ENCODE measurements at places on chromosomes 11 and 22.

DNA sequence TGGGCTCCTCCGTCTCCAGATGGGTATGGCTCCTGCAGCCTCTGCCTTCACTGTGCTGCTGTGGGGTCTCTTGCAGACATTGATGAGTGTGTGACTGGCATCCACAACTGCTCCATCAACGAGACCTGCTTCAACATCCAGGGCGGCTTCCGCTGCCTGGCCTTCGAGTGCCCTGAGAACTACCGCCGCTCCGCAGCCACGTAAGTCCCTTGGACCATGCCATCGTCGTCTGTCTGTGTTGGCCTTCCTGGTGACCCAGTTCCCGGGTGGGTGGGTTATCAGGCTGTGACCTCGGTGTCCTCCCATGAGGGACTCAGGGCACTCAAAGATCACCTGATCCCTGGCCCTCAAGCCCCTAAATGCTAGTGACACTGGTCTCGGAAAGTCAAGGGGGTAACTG, 47.7 kb downstream of the FBLN1 start:
- DNase-seq, result no peak

DNA sequence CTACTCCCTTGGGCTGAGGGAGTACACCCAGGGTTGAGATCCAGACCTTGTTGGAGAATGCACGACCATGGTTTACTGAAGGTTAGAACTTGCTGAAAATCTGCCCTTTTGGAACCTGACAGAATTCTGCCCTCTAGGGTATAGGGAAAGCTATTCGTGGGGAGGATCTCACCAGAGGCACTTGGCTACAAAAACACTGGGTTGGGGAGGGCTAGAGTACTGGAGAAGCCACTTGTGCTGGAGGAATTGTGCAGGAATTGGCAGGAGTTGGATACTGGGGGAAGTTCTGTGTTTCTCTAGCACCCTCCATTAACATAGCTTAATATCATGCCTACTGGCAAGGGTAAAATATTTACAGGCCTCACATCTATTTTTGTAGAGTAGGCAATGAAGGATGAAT, 55.8 kb downstream of the PPME1 start:
- no peak for DNase-seq

DNA sequence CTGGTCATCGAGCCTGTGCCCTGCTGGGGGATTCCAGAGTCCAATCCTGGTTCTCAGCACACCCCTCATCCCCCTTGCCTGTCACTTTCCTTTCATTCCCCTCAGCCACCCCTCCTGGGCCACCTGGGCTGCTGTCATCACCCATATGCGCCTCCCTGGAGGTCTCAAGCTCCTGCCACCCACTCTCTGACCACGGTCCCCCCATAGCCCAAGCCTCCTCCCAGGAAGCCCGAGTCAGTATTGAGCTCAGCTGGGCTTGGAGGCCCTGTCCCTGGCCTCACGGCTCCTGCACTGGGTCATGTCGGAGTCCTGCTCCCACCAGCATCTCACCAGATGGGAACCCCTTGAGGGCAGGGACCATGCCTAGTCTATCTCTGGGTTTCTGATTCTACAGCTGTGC, 44.6 kb downstream of the NFAM1 start:
- no peak for DNase-seq

GRCh38 chr22:33538277-33538885, 381.9 kb downstream of the LARGE1 start:
- DNase-seq, result no peak

DNA sequence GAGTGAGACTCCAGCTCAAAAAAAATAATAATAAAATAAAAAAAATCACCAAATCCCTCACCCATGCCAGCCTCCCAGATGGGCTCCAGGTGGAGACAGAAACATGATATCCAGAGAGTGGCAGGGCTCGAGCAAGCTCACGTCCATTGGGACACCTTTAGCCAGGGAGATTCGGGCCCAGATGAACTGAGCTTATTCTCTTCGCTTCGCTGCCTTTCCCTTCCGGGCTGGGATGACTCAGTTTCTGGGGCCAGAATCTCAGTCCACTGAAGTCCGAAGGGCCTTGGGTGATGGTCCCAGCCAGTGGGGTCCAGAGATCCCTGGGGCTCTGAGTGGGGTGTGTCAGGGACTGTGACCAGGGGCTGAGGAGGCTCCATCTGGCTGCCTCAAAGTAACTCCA, 23.0 kb upstream of the MYEOV start:
- no peak for DNase-seq

DNA sequence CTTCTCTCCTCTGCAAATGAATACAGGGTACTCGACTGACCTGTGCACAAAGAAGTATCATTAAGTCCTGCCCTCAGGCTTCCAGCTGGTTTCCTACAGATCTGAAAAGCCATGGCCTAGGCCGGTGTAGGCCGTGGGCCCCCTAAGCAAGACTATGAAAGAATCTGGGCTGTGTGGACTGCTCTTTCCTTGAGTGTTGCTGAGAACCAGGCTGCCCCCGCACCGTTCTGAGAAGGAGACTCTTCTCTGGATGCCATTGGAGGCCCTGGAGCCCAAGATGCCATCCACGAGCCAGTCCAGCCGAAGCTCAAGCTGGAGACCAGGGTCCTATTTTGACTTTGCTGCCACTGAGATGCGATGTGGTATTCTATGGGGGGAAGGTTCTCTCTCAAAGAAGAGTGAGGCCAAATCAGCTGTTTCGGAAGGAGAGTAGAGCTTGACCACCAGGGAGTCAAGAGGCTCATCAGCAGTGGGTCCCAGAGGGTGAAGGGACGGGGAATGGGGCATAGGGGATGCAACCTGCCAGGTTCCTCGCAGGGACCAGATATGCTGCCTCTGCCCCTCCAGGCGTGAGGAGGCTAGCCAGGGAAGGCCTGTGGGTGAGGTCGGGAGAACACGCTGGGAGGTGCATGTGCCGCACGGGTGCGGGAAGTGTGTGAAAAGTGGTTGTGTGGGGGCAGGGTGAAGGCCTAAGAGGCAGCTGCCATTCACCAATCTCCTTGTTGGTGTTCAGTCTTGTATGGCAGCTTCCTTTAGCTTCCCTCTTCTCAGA, 96.4 kb upstream of the B3GAT1 start:
- no peak for DNase-seq

DNA sequence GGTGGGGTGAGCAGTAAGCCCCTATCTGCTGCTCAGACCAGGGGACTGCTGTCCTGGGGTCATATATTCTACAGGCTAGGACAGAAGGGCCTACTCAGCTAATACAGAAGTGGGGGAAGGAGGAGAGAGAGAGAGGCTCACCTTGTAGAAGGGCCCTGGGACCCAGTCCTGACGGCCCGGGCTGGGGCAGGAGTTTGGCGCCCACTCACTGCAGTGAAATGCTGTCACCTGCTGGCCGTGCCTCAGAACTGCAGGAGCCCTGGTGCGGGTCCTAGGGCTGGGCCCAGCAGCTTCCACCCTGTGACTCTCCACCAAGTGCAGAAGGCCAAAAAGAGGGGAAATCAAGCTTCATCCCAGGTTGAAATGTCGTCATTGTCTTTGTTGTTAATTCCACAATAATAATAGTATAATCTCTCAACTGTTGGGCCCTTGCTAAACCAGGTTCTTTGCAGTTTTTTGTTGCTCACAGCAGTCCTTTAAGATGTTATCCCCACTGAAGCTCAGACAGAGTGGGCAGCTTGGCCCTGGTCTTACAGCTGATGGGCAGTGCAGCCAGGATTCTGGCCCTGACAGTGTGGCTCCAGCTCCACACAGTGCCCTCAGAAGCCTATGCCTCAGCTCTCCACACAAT, 29.6 kb downstream of the TRIM29 start:
- DNase-seq, result peak; percentile 88

DNA sequence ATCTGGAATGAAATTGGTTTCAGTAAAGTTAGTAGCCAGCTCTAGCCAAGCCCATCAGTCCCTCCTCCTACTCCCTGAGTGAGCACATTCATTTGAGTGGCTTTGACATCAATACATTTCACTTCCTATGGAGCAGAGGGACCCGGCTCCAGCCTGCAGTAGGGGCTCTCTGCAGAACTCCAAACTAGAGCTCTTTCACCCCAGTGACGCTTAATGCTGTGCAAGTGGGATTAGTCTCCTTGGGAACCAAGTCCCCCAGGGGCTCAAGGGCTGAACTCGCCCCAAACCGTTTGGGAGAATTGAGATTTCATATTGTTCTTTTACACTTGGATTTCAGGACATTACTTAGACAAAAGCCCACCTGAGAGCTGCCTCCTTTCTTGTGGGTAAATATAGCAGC, 4.4 kb upstream of the FAM181B start:
- no peak for DNase-seq

- no peak for DNase-seq
Observed at GRCh38 chr22:48240935-48241230, 1478.4 kb downstream of the TBC1D22A start.

DNA sequence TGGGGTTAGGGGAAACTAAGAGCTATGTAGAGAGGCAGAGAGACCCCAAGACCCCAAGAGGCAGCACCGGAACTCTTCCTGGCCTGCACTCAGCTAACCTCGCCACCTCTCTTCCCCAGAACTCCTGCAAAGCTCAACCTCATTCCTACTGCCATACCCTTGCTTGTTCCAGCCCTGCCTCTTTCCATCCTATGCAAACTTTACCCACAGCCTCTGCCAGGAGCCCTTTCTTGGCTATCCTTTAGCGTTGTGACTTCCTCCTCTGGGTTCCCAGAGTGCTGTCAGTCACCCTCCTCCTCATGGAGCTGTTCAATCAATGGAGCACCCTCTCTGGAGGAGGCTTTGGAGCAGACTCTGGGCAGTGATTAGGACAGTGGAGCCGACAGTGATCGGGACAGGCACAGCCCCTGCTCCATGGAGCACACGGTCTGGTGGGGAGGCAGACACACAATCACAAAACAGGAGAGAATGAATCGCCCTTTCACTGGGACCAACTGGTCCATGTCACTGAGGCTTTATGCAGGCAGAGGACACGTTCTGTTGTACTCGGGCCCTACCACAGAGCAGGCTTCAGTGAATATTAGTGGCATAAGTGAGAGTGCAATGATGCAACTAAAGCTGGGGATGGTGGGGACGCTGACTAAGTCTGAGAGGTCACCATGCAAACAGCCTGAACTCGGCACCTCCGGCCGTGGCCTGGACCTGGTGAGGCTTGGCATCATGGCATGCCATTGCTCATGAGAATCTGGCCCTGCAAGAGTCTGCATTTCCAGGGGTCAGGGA, 24.6 kb upstream of the P2RY2 start:
- no peak for DNase-seq

Data from nephron progenitor cell (in vitro differentiated cells).